ENCODE measurements at places on chromosomes 7 and 10. TPM values are rescaled to one million over a fixed set of nuclear protein-coding genes. Genes with fewer than 3 reads are reported as not detected.
A peak's percentile ranks its signal among the peaks of the same experiment; 100 is the strongest.

DNA sequence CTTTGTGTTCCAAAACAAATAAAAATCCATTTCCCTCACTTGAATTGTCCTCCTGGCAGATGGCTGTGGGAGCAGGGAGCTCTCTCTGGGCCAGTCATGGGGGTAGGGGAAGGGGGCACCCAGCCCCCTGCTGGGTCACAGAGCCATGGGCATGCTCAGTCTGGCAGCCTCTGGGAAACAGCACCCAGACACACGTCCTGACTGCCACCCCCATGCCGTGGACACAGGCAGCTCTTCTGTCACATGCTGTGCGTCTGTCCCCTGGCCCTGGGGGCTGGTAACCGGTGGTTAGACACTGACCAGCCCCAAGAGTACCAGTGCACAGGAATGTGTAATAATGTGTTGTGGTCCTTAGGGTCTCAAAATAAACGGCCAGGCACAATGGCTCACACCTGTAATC, 47.0 kb downstream of the RASGEF1A start:
- DNase-seq, result no peak

DNA sequence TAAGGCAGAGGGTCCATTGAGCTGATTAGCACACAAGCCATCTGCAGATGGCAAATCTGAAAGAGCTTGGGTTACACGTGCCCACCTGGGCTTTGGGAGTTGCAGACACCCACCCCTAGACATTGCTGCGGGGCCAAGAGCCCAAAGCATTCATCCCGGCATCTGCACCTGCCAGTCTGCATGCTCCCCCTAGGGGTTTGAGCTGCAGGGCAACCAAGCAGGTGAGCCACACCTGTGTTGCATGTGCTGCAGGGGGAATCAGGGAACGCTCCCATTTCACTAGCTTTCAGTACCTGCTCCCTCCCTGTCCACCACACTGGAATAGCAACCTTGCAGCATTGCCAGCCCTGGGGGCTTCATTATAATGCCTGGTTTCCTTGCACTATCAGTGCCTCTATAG, 21.1 kb downstream of the C7orf33 start:
- DNase-seq, result no peak

DNA sequence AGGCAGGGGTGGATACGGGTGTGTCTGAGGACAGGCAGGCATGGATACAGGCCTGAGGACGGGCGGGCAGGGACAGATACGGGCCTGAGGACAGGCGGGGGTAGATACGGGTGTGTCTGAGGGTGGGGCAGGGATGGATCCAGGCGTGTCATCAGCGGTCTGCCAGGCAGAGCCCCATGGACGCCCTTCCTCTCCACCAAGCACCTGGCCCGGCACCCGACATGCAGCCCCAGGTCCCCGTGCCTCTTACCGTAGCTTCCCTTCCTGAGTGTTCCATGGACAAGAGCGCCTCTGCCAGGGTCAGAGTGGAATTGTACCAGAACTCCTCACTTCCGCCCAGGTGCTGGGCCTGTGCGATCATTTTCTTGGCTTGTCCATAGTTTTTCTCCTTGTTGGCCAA, 74.6 kb upstream of the NKX6-2 start:
- no peak for DNase-seq

DNA sequence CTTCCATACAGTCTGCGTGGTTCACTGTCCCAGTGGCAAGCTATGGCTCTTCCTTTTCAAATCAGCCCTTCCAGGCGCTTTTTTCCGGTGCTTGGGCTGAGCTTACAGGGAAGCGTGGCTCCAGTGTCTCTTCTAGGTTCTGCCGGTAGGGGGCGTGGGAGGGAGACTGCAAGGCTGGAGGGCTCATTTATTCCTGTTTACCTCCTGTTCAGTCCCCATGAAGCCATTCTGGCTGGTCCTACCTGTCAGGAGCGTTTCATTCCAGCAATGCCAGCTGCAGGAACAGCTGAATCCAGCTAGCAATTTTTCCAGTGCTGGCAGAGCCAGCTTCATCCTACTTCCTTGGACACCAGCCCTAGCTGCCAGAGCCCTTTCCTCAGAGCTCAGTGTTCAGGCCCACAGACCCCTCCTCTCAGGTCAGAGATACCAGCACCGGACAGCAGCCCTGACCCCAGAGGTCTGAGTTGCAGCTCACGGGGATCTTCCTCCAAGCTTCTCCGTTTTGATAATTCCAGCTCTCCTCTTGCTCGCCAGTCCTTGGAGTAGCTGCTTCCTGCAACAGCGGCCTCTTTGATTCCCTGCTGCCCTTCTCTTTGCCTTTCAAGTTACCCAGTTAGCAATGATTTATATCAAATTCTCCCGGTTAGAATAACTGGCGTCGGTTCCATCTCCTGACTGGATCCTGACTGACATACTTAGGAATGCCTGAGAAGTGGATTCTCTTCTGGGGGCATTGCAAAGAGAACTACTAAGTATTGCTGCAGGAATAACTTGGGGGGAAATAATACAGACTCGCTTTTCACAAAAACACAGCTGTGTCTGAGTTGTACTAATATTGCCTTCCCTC, 129.8 kb downstream of the FRMD4A start:
- DNase-seq, result no peak

DNA sequence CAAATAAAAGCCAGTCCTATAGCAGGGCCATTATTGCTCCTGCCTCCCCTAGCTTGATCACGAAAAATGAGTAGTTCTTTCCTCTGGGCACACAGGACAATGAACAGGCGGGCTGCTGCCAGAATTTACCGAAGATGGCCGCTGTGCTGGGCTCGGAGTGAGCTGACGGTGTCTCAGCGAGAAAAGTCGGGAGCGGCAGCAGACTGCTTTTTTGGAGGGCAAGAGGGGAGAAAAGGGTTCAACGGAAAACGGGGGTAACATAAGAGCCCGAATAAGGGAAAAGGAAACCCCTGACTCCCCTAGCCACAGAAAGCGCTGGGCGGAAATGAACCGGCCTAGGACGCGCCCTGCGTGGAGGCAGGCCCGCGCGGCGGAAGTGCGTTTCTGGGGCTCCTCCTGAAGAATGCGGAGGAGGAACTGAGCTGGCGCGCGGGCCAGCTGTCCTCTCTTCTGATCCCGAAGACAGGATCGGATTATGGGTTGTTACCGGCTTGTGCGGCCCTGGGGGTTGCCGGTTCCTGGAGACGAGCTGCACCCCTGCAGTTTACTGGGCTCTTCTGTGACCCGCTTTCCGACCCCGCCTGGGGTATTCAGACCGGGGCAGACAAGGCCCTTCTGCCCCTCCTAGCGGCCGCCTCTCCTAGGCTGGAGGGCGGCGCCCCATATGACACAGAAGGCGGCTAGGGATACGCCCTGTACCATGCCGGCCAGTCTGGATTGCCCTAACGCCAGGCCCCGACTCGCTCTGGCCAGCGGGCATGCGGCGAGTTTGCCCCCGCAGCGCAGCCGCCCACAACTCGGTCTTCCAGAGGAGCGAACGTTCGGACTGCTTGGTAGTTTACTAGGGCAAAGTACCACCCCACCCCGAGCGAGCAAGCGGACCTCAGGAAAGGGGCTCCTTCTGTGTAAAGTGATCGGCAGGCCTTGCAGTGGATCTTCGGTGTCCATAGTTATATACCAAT, 30.1 kb upstream of the KMT2E start:
- peak; percentile 86 for DNase-seq

DNA sequence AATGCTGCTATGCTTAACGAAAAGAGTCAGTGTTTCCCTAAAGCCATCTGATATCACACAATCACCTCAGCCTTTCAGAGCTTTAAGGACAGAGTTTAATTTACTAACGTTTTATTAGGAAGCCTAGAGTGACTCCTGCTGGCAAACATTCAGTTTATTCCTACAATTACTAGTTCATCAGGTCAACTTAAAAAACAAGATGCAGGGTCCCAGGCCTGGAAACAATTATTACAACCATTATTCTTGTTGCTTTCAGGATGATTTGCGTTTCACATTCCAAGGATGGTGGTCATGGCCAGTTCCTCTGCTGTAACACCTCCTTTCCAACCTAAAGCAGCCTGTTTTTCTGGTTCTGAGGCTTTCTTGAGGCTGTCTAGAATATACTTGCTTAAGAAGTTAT, 1.5 kb upstream of the FAM53B start:
- DNase-seq, result peak; percentile 77

DNA sequence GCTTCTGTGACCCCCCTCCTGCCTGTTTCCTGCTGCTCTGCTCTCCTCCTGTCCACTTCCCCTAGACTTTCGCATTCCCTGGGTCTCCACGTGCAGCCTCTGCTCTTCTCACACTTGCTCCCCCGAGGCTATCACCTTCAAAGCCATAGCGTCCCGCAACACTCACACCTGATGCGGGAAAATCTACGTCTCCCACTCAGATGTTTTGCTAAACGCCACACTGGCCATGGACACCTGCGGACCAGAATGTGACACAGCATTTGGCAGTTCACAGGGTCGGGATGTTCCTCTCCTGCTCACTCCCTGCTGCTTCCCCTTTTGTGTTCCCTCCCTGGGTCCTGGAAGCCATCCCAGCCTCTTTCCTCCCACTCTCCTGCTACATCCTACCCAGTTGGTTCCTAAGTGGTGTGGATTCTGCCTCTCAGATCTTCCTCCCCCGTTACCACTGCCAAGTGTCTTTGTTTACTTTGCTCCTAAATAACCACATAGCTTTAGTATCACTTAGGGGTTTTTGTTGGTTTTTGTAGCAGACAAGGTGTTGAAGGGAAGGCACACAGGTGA, 33.7 kb upstream of the RBM33 start:
- no peak for DNase-seq

DNA sequence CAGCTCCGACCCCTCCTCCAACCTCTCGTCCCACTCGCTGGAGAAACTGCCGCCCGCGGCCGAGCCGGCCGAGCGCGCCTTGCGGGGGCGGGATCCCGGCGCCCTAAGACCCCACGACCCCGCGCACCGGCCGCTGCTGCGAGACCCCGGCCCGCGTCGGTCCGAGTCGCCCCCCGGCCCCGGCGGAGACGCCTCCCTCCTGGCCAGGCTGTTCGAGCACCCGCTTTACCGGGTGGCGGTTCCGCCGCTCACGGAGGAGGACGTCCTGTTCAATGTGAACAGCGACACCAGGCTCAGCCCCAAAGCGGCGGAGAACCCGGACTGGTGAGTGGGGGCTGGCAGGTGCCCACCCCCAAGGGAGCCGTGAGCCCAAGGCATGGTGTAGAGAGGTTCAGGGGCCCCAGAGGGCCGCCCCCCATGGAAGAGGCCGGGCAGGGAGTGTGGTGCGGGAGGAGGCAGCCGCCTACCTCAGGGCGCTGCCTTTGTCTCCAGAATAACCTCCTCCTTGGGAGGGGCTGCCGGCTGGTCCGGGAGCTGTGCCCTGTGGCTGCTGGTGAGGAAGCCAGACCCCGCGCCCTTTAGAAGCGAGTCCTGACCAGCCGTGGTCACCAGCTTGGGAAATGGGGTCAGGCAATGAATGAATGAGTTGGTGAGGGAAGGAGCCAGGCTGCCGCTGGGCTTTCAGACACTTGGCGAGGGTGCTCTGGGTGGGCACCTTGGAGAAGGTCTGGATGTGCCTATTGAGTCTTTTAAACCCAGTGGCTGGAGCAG, 1.3 kb downstream of the FAM20C start:
- peak; percentile 26 for DNase-seq

DNA sequence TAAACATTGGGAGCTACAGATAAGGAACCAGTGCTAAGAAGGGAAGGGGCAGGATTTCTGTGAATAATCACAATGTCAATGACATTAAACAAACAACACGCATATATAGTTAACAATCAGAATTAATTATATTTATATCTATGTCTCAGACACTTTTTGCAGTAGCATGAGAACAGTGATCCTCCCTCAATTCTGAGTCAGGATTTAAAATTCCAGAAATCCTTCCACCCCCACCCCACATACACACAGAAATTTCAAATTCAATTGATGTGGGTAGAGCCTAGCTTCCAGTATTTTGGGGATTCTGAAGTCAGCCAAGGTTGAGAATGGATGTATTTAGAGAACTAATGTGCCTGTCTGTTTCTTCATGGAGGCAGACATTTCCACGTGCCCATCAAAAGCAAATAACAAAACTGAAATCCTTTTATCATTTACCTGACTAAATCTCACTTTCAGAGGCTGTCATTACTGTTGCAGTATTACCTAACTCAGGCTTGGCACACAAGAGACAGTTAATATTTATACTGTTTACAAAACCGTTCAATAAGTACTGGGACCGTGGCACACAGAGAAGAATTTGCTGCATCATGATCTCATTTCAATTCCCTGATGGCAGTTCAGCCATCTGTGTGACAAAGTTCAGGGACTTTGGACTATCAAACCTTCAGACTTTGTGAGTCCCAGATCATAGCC, 116.6 kb upstream of the PALS2 start:
- no peak for DNase-seq

DNA sequence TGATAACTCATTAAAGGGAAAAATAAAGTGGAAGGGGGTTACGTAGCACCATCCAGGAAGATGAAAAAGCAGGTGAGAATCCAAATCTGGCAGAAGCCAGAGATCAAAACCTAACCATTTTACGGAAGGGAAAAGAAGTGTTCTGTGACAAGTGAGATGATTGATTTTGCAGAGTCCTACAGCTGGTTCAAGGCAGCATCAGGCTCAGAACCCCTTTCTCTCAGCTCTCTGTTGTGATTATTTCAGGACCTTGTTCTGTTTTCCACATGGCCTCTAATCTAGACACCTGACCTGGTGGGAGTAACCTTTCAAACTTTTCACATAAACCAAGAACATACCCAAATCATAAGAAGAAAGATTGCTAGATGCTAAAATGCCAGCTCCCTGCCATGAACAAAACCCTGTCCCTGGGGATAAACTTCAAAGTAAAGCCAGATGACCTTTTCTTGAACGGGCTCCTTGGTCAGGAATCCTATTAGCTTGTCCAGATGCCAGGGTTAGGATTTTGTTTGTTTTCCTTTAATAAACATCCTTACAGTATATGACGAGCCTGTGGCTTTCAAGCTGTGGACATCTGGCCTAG, 5.9 kb downstream of the DUSP5 start:
- DNase-seq, result no peak

- no peak for DNase-seq
Measured at GRCh38 chr7:142112086-142112485, 568 bp downstream of the MGAM2 start.

Gene CTAGE6
- total RNA-seq, result not detected

Gene FGFR2
- 86.9 TPM for total RNA-seq

- peak; percentile 16 for DNase-seq
Measured at GRCh38 chr10:11563936-11564335, 47.5 kb downstream of the USP6NL start.

Gene MDFIC
- 21.0 TPM for total RNA-seq

DNA sequence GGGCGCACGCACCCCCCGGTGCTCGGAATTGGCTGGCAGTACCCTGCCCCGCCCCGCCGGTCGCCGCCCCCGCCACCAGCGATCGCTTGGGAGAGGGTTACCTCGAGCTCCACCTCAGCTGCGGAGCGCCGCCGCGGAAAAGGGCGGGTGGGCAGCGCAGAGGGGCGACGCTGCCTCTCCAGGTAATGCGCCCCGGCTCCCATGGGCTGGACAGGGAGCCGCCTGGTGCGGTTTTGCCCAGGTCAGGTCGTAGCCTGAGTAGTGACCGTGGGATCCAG, 1.3 kb downstream of the PFKFB3 start:
- DNase-seq, result no peak

DNA sequence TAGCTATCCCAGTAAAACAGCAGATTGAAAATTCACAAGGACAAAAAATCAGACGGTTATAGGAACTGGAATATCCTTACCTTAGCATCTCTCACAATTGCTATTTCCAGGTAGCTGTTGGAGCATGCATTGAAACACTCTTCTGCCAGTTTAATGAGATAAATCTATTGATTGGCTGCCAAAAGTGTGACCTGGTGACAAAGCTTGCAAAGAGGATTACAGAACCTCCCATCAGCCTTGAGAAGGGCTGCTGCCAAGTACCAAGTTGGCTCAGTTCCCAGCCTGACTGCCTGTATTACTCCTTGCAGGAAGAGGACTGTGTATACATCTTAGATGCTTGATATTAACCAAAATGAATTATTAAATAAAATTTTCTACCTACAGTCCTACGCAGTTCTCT, 5.1 kb downstream of the PRLHR start:
- DNase-seq, result peak; percentile 45

Gene HOXA11
- 0.17 TPM for total RNA-seq

Measured in mammary epithelial cell (primary cell).